ENCODE measurements at places on chromosomes 4 and X.

DNA sequence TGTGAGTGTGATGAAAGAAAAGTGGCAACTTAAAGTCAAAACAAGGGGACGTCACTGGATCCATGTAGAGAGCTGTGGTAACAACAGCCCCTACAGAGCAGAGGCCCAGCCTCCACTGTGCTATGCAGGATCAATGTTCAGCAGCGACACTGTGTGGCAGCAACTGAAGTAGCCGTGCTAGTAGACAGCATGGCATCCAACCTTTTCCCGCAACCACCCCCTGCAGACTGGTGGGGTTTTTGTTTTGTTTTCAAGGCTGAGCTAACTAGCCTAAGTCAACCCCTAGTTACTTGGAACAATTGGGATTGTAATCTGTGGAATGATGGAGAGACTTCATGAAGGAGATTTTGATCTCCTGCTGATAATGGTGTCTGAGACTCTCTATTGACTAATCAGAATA, 44.4 kb upstream of the PPARGC1A start:
- DNase-seq: no peak

GRCh38 chrX:11968991-11969390, 169.3 kb upstream of the FRMPD4 start:
- DNase-seq: no peak

DNA sequence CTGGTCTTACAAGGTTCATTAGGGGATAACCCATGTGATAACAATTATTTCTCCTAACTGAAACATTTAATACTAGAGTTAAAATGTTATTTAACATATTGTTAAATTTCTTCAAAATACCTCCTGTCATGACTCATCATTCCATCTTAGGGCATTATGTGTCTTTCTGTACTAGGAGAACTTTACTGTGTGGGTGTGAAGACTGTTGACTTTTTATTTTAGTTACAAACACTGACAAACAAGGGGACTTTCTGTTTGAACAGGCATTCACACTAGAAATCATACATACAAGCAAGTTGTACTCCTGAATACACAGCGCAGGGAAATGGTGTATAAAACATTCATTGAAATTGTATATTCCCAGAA, 175.9 kb downstream of the FBXW7 start:
- DNase-seq: no peak

DNA sequence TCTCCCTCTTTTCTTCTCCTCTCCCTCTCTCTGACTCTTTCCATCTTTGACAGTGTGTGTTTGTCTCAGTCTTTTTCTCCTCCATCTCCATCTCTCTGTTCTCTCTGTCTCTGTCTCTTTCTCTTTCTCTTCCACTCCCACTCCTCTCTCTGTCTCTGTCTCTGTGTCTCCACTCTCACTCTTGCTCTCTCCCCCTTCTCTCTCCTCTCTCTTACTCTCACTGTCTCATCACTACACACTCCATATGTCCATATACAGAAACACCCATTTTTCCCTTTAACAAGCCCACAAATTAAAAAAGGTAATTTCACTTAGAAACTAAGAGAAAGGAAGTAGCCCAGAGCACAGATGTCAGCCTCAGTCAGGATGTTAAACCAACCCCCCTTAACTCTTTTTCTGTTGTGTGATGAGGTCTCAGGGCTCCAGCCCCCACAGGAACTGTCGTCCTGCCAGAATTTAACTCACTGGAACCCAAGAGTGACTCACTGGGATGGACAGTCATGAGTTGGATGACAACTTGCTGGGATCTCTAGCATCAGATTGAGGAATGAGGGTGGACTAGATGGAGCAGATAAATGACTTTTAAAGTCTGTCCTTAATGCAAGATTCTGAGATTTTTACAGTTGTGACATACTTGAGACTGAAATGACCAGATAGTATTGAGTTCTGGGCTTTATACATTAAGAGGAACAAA, 27.5 kb downstream of the OTUD6A start:
- DNase-seq: no peak

DNA sequence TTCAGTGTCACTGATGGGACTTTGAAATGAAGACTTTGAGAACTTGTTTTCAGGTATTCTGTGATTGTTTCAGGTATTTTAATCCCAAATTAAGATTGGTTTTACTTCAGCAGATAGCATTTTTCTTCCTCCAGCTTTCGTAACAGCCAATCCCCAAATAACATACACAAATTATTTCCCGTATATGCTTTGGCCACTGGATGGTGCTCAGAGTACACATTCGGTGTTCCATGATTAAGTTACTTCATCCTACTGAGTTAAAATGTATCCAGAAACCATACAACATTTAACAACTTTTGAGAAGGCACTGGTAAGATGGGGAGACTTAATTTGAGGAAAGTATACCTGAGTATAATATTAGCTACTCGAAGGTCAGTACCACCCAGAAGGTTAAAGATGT, 233.4 kb upstream of the FAM47A start:
- DNase-seq: no peak

GRCh38 chrX:81202943-81203342, 1.0 kb downstream of the SH3BGRL start:
- no peak for DNase-seq

GRCh38 chrX:114075073-114075673, 508.7 kb upstream of the HTR2C start:
- no peak for DNase-seq

DNA sequence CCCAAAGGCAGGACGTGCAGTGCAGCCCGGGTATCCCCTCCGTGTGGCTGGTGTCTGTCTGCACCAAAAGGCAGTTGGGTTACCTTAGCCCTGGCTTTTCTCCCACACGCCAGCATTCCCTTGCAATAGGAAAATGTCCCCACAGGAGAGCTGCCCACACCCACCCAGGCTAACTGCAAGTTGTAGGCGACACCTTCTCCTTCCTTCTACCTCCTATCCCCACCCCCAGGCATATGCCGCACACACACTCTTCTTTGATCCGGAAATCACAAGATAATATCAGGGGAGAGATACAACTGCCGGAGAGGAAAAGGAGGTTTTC, 444 bp upstream of the APBB2 start:
- no peak for DNase-seq

DNA sequence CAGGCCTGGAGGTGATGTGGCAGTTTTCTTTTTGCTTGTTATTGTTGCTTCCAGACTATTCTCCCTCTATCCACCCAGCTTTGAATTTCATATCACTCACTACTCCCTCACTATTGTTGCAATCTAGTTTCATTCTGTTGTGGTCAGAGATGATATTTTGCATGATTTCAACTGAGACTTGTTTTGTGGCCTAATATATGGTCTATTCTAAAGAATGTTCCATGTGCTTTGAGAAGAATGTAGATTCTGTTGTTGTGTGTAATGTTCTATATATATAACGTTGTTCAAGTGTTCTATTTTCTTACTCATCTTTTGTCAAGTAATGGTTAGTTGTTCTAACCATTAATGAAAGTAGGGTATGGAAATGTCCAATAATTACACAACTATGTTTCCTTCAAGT, 59.0 kb downstream of the THOC2 start:
- DNase-seq: no peak

- no peak for DNase-seq
Measured at GRCh38 chrX:72604112-72604511, 31.5 kb upstream of the HDAC8 start.

DNA sequence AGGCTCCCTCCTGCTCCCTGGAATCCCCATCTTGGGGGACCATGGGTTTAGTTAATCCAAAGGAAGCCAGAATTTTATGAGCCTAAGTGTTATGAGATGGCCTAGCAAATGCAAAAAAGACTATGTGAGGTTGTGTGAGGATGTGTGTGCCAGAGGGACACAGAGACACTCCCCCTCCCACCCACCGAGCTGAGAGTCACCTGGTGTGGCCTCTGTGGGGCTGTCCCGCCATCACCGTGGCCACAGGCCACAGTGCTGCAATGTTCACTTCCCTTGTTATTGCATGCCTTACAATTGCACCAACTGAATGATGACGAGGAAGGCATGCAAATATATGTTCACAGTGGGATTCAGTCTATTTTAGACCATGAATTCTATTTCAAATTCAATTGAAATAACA, 601 bp upstream of the FGFBP2 start:
- no peak for DNase-seq

DNA sequence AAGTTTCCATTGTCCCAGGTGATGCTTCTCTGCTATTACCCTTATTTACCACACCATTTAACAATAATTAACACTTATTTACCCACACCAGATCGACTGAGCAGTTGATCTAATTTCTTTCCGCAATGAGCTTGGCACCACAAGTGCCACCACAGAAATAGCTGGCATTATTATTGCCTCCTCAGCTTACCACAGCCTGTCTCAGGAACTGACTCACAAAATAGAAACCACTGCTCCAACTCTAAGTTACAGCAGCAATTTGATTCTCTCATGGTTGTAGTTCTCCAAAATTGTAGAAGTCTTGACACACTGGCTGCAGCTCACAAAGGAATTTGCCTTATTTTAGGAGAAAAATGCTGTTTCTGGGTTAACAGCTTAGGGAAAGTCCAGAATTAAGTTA, 22.5 kb downstream of the ZNF721 start:
- DNase-seq: no peak

DNA sequence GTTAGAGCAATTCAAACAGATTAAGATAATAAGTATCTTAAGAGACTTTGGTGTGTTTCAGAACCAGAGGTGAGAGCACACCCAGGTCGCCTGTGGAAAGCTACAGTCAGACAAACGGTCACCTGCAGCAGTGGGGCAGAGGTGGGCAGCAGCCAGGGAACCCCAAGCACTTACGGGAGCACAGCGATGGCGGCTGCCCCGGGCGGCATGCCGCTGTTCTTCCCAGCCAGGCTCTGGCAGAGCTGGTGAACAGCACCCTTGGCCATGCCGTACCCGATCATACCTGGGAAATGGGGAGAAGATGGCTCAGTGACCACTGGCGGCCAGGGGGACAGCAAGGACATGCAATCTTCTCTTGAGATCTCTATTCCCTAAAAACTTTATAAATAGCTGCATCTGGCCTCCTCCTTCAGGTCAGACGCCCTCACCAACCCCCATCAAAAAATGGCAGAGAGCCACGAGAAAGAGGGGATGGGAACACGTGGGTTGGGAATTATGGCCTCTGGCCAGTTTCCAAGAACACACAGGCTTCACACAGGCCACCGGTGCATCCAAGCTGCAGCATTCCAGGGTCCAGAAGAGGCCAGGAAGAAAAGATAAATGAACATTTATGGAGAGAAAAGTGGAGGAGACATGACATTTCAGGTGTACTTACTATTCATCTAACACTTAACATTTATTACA, 19.7 kb downstream of the QDPR start:
- no peak for DNase-seq

GRCh38 chr4:136841526-136841925, 690.8 kb downstream of the PCDH18 start:
- DNase-seq: no peak

DNA sequence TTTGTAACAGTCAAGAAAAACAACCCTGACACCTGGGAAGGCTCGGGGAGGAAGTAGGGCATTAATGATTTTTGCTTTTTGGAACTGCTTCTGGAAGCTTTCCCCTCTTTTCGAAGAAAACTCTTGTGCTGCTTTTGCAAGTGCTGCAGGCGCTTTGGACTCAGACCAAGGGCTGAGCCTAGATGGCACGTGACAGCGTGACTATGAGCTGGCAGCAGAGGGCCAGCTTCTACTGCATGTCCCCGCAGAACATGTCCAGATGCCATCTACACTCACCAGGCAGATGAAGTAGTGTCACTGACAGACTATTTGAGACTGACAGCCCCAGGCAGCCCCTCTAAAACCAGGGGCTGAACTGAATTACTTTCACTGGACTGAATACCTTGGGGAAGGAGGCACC, 6.2 kb downstream of the NR0B1 start:
- DNase-seq: no peak

GRCh38 chrX:9339603-9340491, 125.0 kb upstream of the TBL1X start:
- no peak for DNase-seq

DNA sequence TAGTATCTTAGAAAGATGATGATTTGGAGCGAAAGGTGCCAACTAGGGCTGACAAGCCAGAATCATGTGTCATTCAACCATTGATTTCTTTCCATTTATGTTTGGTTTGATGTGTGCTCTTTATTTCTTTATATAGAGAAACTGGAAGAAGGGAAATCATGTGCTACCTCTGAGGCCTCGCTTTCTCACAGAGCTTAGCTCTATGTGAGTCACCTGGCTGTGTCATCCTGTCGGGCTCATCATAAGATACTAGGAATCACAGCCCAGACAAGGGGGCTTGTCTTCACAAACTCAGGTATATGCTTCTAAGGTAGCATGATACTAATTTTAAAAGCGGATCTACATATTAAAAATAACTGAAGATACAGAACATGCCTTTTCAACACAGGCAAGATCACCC, 81.7 kb upstream of the GPM6B start:
- no peak for DNase-seq

DNA sequence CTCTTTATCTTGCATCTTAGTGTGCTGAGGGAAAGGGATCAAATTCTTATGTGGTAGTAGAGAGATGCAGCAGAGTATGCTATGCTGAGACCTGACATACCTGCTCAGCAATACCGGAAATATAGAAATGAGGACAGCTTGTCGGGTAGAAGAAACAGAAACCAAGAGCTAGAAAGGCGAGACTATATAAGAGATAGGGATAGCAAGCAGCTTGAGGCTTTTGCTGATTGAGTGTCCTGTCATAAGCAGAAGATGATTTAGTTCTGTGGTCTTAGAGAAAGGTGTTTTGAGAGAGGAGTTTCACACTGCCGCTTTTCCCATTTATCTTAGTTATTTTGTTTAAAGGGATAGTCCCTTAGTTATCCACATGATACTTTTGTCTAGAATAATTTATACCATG, 31.7 kb downstream of the USP9X start:
- no peak for DNase-seq

- no peak for DNase-seq
Measured at GRCh38 chrX:38939067-38939466, 137.8 kb downstream of the MID1IP1 start.

DNA sequence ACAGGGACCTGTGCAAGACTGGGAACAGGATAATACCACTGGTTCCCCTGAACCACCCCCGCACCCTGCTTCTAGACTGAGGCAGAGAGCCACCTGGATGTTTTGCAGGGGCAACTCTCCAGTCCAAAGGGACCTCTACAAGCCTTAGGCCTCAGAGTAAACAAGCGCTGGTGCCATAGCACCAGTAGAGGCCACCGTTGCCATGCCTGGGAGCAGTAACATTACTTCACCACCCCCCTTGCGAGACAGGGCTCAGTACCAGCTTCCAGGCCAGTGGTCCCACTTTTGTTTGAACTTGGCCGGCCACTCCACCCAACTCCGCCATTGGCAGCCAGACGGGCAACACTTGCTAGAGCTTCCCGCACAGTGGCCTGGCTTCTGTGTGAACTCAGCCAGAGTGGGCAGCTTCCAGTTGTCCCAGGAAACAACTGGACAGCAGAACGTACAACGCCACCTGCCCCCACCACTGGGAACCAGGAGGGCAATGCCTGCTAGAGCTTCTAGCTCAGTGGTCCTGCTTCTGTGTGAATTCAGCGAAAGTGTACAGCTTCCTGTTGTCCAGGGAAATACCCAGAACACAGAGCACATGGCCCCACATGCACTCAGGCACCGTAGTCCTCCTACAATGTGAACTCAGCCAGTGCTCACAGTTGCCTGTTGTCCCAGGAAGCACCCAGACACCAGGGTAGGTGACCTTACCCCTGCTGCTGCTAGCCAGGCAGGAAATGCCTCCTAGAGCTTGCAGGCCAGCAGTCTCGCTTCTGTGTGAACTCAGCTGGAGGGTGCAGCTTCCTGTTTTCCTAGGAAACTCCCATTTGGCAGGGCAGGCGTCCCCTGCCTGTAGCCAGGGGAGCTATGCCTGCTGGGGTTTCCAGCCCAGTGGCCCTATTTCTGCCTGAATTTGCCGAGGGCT, 39.9 kb upstream of the PCDH19 start:
- no peak for DNase-seq
